ENCODE measurements at places on chromosomes 3 and 15. TPM values are rescaled to one million over a fixed set of nuclear protein-coding genes. Genes with fewer than 3 reads are reported as not detected.
A peak's percentile ranks its signal among the peaks of the same experiment; 100 is the strongest.

- DNase-seq: no peak
Observed at GRCh38 chr15:69098771-69099170, 61.7 kb upstream of the GLCE start.

The CASR gene
- not detected for total RNA-seq

The TCF12 gene
- 126 TPM for total RNA-seq

- DNase-seq: no peak
Observed at GRCh38 chr15:84979651-84980050, 2.0 kb upstream of the PDE8A start.

- no peak for DNase-seq
Observed at GRCh38 chr3:124684459-124684858, 45.8 kb upstream of the UMPS start.

DNA sequence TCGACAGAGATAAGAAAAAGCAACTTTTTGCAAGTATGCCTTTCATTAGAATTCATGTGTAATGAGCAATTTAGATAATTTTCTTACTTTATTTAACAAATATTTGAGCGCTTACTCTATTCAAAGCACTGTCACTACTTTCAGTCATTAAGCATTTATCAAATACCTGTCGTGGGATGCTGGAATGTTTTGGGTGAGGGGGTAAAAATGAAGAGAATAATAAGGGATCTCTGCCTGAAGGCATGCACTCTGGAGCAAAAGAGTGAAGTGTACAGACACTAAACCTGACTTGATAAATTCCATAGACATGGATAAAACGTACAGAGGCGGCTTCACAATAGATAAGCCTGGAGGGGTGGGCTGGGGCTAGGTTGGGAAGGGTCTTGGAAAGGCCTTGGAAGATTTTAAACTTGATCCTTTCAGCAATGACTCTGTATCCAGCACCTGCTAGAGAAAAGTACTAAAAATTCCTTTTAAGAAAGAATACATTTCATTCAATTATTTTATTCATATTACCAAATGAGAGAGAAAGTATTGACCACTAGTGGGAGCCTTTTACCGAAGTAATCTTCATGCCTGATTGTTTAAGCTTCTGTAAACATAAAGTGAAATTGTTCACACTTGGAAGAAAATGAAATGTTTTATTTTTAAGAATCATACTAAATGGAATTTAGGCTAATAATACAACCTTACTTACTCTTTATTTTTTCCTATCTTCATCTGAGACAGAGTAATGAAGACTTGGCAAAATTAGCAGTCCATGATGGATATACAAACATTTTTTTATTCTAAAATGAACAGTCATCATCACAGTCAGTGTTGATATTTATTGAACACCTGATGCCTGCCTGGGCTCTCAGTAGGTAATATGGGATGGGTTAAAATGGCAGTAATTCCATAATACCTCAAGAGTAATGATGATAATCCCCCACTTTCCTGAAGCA lies 113.2 kb downstream of the PPP2R3A start:
- no peak for DNase-seq

The SHC4 gene
- not detected for total RNA-seq

DNA sequence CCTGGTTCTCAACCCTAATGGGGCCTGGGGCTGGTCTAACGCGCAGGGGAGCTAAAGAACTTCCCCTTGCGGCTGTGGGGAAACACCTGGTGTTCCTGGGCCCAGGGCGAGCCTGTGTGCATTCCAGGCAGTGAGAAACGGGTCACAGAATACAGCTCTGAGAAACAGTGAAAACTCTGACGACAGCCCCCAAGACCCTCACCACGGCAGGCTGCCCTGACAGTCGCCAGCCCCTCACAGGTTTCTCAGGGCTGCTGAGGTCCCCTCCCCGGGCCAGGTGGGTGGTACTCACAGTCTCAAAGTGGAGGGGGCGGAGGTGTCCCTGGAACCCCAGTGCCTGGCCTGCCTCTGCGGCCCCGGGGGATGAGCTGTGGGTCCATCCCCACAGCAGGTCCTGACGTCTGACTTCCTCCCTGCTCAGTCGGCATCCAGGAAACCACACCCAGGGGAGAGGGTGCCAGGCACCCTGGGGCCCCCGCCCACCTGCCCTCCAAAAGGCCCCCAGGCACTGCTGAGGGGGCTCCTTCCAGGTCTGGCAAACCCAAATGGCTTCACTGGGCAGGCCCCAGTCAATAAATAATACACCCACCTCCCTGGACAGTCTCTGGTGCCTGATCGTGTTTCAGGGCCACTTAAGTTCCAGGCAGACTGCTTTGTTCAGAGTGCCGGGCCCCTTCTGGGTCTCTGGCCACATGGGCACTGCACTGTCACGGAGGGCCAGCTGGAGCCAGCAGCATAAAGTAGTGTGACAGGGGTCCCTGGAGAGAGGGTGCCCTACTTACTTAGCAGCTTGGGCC lies 57.7 kb downstream of the IQSEC1 start:
- no peak for DNase-seq

DNA sequence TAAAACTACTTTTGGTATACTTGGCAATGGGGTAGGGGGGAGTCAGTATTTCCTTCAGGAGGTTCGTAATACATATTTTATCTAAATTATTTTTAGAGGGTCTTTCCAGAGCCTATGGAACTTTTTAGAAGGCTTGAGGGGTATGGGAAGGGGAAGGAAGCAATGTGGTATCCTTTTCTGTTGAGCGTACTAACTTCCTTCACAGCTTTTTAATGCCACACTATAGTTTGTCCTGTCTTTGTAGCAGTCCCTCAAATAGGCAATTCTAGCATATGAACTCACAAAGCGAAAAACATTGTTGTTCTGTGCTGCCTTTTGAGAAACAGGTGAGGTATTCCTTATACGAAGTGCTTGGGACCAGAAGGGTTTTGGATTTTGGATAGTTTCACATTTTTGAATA lies 22.3 kb upstream of the P2RY13 start:
- no peak for DNase-seq

- DNase-seq: no peak
Observed at GRCh38 chr3:82685761-82686160, 924.3 kb upstream of the GBE1 start.

The THAP10 gene
- total RNA-seq: 1.2 TPM

DNA sequence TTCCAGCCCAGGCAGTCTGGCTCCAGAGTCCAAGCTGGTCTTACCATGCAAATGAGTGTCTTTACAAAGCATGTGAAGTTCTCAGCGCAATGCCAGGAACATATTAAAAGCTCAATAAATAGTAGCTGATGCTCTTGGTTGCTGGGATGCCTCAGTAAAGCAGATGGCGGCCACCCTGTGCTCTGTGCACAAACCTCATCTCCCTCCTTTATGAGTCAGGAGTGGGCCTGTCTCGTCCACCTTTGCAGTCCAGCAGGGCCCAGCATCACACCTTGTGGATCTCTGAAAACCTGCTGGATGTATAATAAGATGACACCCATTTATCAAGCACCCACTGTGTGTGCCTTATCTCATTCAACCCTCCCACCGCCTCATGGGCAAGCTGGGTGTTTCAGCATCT lies 42.7 kb downstream of the FAM174B start:
- DNase-seq: no peak

The TMEM212 gene
- total RNA-seq: not detected

- no peak for DNase-seq
Observed at GRCh38 chr15:70505411-70505919, 257.9 kb downstream of the UACA start.

DNA sequence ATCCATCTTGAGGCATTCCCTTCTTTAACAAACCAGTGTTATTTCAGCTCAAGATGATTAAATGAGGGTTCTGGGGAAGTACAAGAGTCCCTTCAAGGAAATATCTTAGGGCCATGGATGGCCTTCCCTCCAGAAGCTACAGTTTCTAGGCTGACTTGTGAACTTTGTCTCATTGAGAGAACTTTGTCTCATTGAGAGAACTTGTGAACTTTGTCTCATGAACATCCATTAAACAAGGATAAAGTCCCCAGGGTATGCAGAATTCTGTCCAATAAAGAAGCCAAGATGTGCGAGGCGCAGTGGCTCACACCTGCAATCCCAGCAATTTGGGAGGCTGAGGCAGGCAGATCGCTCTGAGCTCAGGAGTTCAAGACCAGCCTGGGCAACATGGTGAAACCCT lies 341.5 kb downstream of the THSD4 start:
- DNase-seq: no peak

GRCh38 chr15:71048913-71049675 lies 66.2 kb upstream of the THSD4 start:
- DNase-seq: no peak

The STRA6 gene
- 0.19 TPM for total RNA-seq

The SLC15A2 gene
- total RNA-seq: 1.7 TPM

The RASL12 gene
- total RNA-seq: 8.8 TPM

DNA sequence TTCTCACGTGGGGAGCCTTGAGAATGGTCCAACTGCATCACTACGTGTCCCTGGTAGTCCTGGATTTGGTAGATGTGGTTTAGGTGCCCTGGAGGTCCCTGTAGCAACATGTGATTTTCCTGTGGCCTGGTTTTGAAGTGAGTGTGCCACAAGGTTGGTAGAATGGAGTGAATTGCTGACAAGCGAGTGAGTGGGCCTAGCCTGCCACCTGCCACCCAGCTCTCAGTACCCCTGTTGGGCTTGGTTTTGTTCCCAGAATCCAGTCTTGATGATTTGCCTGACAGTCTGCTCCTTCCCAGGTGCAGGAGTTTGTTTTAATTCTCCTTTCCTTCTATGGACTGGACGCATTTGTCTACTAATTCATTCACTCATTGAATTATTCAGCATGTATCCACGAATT lies 19.4 kb downstream of the RPLP1 start:
- no peak for DNase-seq

DNA sequence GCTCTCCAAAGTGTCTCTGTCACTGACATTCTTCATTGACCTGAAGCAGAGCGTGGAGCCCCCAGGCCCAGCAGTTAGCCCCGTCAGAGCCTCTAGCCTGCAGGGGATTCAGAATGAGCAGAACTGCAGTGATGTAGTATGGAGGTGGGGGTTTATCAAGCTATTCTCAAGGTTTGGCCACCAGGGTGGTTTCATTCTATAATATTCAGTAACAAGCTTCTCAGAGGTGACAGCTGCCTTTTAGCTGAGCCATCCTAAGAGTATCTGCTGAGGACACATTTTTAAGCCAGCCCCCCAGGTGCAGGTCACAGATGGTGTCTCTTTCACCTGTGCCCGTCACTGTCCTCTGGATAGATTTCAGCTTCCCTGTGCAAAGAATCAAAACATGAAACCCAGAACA lies 31.9 kb downstream of the CMTM7 start:
- no peak for DNase-seq

DNA sequence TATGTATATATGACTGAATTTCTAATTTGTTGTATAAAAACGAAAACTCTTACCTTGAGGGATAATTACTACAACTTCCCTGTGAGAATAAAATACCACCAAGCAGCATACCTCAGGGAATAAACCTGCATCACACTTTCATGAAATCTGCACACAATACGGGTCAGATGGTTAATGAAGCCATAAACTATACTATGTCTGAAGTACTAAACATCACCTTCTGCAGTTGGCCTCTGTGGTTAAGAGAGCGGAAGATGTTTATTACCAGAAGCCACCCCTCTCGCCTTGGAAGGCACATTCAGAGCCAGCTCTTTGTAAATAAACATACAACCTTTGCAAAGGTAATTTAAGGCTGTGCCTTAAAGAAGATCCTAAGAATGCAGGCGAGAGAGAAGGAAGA lies 462.1 kb upstream of the NR2F2 start:
- no peak for DNase-seq

DNA sequence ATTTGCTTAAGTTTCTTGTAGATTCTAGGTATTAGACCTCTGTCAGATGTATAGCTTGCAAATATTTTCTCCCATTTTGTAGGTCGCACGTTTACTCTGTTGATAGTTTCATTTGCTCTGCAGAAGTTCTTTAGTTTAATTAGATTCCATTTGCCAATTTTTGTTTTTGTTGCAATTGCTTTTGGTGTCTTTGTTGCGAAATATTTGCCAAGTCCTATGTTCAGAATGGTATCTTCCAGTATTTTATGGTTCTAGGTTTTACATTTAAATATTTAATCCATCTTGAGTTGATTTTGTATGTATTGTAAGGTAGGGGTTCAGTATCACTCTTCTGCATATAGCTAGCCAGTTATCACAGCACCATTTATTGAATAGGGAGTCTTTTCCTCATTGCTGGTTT lies 64.9 kb downstream of the CHCHD6 start:
- DNase-seq: no peak

DNA sequence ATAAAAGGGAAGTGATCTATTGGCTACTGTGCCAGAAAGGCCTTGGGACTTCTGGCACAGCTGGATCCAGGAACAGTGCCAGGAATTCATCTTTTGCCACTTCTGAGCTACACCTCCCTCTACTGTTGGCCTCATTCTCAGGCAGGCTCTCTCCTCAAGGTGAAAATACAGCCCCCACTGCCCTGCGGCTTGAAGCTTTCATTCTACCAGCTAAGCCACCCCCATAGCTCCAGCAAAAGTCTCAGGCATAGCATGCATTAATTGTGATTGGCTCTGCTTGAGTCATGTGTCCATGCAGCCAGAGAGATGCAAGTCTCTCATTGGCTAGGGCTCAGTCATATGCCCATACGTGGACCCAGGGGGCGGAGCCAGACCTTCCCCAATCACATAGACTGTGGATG lies 142.4 kb downstream of the TPRA1 start:
- DNase-seq: peak; percentile 10

- DNase-seq: no peak
Observed at GRCh38 chr3:13668136-13668535, 119.2 kb downstream of the FBLN2 start.
